ENCODE measurements at places on chromosomes 11 and 22. TPM values are rescaled to one million over a fixed set of nuclear protein-coding genes. Genes with fewer than 3 reads are reported as not detected.

The CNTN5 gene
- under 0.01 TPM for total RNA-seq

The ANKK1 gene
- not detected for total RNA-seq

The PAMR1 gene
- total RNA-seq = 493 TPM

GRCh38 chr11:130383344-130384211 is 44.8 kb downstream of the ADAMTS8 start:
- peak; percentile 97 for DNase-seq

- DNase-seq = no peak
These were observed 42.7 kb downstream of the PARVA start for GRCh38 chr11:12420040-12420439.
